Activated naive CD4-positive, alpha-beta T cell treated with anti-CD3 and anti-CD28 coated beads, Interleukin-2, amount 10 ng/mL, durations not matched to agents 7 days and 5 days (primary cell): ENCODE measurements at places on chromosomes 2 and 18.

DNA sequence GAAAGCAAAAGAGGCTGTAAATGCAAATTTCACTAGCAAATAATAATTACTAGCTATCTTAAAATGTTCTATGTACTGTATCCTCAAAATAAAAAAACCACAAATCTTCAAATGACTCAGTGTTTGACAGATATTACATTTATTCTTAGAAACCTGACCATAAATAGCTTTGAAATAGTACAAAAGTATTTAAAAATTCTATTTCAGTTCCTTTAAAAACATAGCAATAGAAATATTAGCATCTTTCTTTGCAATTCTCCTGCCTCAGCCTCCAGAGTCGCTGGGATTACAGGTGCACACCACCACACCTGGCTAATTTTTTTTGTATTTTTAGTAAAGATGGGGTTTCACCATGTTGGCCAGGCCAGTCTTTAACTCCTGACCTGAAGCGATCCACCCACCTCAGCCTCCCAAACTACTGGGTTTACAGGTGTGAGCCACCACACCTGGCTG is 50.6 kb downstream of the MSH6 start:
- DNase-seq: no peak

DNA sequence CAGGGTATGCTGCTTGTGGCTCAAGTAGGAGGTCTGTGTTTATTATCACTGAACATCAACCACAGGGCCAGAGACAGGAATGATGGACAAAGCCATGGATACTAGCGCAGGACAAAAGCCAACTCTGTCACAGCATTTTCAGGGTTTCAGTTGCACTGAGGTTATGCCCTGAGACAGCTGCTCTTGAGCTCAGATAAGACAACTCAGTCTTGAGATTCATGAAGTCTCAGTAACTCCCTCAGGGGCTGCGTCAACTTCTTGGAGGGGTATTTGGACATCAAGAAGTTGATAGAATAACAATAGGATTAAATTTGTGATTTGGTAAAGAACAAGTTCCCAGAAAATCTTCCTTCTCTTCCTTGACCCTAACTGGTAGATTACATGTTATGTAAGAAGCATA is 287.0 kb upstream of the SLC14A2 start:
- no peak for DNase-seq

DNA sequence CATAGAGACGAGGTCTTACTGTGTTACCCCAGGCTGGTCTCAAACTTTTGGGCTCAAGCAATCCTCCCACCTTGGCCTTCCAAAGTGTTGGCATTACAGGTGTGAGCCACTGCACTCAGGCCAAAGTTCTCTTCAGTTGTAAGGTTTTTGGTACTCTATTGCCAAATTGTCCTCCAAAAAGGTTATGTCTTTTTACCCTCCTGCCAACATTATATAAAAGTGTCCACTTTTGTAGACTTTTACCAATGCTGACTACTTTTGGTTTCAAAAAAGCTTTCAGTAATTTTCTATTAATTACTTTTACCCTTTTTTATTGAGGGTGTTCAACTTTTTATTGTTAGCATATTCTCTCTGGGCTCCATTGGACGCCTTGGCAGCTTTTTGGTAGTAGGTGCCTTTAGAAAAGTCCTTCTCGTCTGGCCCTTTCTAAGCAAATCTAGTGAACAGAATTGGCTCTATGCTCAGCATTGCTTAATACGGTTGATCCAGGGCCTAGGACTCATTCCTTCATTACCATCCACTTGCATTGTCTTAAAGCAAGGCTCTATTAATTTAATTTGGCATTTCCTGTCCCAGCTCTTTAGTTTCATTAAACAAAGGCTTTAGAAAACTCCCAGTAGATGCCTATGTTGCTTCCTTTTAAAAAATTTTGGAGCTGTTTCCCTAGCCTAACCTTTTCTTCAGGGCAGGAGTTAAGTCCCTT is 16.7 kb upstream of the IL1A start:
- no peak for DNase-seq

DNA sequence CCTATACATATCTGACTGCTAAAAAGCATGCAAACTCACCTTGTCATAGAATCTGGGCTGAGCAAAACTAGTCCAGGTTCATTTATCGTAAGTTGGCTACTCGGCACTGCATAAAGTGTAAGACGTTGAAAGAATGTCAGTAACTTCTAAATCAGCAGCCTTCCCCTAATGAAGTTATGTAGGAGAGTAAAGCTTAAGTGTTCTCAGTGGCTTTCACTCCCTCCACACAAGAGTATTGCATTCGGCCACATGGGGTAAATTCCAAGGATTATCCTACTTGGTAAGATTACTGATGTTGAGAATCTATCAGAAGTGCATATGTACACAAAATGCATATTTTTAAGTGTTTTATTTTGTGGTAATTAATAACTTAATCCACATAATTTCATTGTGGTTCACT is 130.1 kb downstream of the LCLAT1 start:
- DNase-seq: no peak

GRCh38 chr2:74708883-74709282 is 54.8 kb downstream of the SEMA4F start:
- DNase-seq: no peak

GRCh38 chr2:55415300-55415699 is 4.4 kb downstream of the CCDC88A start:
- no peak for DNase-seq

- peak; percentile 40 for DNase-seq
Observed at GRCh38 chr2:74414881-74415761, 6.3 kb downstream of the C2orf81 start.

DNA sequence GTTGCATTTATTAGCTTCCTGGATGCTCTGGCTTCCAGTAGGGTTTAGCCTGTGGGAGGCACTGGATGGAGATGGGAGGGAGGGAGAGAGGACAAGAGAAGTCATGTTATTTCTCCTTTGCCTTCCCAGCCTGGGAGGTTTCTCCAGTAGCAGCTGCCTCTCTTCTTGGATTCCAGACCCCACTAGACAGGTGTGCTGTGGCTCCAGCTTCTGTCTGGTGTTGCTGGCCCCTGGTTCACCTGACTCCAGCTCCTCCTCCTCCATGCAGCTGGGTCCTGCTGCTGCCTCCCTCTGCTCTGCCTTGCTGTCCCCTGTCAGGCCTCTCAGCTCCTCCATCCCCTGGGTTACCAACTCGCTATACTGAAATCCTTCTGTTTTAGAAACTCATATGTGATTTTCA is 188.9 kb upstream of the TNP1 start:
- DNase-seq: no peak

GRCh38 chr2:135169900-135170753 is 118.0 kb downstream of the RAB3GAP1 start:
- no peak for DNase-seq

- DNase-seq: no peak
Observed at GRCh38 chr2:37679072-37679695, 7.7 kb upstream of the CDC42EP3 start.

- no peak for DNase-seq
Observed at GRCh38 chr2:126753501-126754212, 97.7 kb downstream of the GYPC start.

DNA sequence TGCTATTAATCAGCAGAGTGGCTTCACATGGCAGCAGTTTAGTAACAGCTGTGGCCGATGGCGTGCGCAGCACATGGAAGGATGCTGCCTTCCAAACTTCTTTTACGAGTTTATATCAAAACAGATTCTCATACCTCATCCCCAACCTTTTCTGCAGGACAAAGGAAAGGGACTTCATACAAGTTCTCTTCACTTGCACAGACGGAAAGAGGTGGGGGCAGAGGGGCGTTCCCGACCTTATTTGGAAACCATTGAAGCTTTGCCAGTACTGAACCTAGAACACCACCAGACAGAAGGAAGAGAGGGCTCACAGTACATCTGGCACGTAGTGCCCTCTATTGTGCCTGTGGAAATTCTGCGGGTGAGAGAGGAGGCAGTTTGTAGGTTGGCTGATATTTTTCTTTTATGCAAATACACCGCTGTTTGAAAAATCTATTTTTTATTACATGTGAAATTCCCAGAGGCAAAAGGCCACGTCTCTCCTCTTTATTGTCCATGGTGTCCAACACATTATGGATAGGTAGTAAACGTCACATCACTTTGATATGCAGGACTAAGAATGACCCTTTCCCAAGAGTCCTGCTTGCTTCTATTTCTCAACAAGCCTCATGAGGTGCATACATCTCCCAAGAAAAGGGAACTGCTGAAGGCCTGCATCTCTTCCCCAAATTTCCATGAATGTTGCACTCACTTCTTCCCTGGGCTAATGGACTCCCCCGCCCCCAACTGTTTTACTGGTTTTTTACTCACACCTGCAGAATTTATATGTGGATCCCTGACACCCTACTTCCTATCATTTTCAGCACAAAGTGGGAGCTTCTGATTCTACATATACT is 31.3 kb downstream of the COLEC12 start:
- no peak for DNase-seq

DNA sequence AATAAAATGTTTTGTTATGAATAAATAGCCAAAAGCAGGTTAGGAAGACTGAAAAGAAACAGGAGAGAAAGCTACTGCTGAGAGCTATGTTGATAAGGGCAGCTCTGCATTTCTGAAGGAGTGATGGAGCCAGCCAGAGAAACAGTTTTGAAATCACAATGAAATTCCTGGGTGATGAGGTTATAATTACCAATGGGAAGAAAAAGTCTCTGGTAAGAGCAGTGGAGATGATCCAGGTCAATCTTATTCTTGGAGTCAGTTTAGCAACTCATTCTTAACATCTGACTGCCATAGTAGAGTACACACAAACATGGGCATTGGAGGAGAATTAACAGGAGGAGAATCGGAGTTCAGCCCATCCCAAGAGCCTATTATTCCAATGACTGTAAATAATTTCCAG is 2.4 kb downstream of the ALKAL2 start:
- DNase-seq: no peak
